Activated naive CD4-positive, alpha-beta T cell treated with anti-CD3 and anti-CD28 coated beads, Interleukin-2, amount 10 ng/mL, durations not matched to agents 5 hours and 36 hours (primary cell): ENCODE measurements at places on chromosomes 5 and 9. TPM values are rescaled to one million over a fixed set of nuclear protein-coding genes. Genes with fewer than 3 reads are reported as not detected.

Gene MEIKIN
- 1.2 TPM for total RNA-seq

Gene SPOCK1
- not detected for total RNA-seq

Gene TAF11L2
- total RNA-seq = not detected

Gene CPLANE1
- total RNA-seq = 9.4 TPM

Gene CDH12
- not detected for total RNA-seq

Gene PLAC8L1
- not detected for total RNA-seq

Gene CTXN3
- not detected for total RNA-seq
